Activated CD4-positive, alpha-beta T cell treated with anti-CD3 and anti-CD28 coated beads, Interleukin-2, amount 50 U/mL, for 48 hours (primary cell): ENCODE measurements at places on chromosomes 13 and 19.

- no peak for DNase-seq
Measured at GRCh38 chr13:110179116-110179856, 127.7 kb downstream of the COL4A1 start.

- DNase-seq, result no peak
Measured at GRCh38 chr13:49400755-49401659, 42.9 kb downstream of the CAB39L start.

GRCh38 chr13:71871176-71871754, 4.3 kb upstream of the DACH1 start:
- no peak for DNase-seq

GRCh38 chr13:93116809-93117208, 109.8 kb upstream of the GPC6 start:
- no peak for DNase-seq

DNA sequence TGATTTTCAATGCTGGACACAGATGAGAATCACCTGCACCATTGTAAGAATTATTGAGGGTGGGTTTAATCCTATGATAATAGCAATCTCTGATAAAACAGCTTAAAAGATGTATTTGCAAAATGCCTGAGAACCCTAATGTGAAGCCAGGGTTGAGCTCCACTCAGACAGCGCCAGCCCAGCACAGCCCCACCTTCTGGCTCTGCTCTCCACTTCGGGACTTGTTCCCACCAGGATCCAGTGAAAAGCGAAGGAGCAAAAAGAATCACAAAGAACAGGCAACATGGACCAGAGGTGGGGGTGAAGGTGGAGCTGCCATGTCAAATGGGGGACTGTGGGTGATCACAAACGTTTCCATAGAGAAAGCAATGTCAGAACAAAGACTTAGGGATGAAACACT, 18.6 kb upstream of the ZNF816 start:
- DNase-seq, result no peak

GRCh38 chr19:9178901-9179300, at the start of gene OR7D2:
TSS of gene OR7D2 (plus strand) at chr19:9178979. CDS start at chr19:9185782, 6,803 bp downstream.
- no peak for DNase-seq

- no peak for DNase-seq
Measured at GRCh38 chr19:23956051-23956450, 41.4 kb downstream of the ZNF726 start.

DNA sequence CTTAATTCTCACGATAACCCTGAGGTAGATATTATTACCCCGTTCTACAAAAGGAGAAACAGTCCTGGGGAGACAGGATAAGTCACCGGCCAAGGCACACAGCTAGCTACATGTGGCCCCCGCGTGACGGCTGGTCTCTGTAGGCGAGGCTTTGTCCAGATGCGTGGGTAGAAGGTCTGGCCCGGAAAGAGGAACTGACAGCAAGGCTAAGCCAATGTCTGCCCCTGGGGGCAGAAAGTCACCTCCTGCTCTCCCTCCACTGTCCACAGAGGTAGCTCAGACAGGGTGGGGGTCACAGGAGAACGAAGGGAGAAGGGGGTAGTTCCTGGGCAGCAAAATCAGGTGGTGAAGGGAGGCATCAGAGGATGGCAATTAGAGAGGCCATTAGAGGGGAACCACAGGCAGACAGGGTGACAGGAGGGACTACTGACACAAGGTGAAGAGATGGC, 1.8 kb downstream of the APOC4 start:
- DNase-seq, result no peak

DNA sequence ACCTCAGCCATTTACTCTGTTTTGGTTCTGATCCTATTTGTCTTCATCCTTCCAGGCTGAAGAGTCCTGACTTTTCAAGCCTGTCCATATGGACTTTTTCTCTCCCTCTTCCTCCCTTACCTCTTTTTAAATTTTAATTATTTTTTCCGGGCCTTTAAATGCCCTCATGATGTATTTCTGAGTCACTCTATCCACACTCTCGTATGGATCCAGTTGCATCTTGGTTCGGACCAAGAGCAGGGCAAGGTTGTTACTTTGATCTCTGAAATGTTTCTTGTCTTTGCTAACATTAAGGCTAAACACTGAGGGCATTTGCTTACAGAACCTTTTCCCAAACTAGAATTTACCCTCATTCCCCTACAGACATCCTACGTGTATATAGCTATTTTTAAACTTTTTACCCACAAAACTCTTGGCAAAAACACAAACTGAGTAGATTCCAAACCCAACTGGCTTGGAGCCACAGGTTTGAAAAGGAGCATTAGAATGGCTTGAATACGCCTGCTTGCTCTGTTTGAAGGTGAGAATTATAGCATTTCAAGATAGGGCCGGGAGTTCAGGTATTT, 47.4 kb upstream of the SERPINE3 start:
- no peak for DNase-seq

DNA sequence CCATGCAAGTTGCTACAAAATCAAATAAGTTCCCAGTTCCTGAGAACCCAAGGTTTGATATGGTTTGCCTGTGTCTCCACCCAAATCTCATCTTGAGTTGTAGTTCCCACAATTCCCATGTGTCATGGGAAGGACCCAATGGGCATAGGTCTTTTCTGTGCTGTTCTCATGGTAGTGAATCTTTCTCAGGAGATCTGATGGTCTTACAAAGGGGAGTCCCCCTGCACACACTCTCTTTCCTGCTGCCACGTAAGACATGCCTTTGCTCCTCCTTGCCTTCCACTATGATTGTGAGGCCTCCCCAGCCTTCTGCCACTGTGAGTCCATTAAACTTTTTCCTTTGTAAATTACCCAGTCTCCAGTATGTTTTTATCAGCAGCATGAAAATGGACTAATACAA, 28.5 kb upstream of the TSHZ3 start:
- DNase-seq, result no peak

DNA sequence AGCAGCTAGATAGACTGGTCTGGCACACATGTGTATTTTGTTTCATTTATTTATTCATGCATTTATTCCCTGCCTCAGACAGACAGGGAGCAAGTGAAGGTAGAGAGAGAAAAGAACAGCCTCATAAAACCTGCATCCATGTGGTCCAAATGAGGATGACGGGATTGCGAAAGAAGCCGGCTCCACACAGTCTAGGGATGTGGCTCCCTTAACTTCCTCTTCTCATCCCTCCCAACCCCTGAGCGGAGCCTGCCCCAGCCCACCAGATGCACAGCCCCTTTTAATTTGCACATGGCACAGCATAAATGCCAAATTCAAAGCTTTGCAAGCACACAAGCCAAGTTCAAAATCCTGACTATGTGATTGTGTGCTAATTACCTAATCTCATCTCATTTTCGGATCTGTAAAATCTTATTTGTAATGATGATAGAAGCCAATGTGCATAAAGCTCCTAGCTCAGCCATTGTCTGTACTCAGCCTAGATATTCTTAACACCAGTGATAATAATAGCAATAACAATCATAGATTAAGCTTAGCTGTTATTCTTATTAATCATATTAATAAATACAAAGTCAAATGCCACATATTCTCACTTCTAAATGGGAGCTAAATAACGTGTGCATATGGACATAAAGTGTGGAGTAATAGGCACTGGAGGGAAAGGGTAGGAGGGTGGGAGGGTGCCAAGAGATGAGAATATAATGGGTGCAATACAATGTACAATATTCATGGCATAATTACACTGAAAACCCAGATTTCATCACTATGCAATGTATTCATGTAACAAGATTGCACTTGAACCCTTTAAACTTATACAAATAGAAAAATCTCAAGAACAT, 156.3 kb downstream of the DCT start:
- DNase-seq, result no peak

- DNase-seq, result no peak
Measured at GRCh38 chr19:10238172-10238783, 7.1 kb upstream of the S1PR2 start.

GRCh38 chr13:25683056-25683455, 311.3 kb downstream of the ATP8A2 start:
- DNase-seq, result no peak

DNA sequence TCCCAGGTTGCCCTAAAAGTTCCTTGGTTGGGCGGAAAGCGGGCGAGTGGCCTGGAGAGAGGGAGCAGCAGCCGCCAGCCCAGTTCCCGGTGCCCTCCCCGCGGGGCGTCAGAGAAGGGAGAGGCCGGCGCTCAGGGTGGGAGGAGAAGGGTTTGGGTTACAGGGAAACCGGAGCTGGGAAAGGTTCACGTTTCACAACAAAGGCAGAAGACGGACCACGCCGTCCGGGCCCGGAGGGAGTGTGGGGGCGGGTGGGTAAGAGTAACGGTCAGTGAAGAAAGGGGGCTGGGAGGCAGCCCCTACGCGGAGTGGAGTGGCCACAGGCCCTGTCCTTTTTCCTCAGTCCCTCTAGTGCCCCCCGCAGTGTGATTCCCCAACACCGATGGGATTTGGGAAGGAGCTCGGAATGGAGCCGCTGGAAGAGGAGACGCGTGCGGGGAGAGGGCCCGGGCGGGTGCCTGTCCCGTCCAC, 1.6 kb downstream of the SIX5 start:
- DNase-seq, result no peak

GRCh38 chr19:32865326-32865725, 4.2 kb downstream of the SLC7A9 start:
- DNase-seq, result no peak

GRCh38 chr19:13028027-13028426, 32.8 kb downstream of the NFIX start:
- DNase-seq, result no peak

DNA sequence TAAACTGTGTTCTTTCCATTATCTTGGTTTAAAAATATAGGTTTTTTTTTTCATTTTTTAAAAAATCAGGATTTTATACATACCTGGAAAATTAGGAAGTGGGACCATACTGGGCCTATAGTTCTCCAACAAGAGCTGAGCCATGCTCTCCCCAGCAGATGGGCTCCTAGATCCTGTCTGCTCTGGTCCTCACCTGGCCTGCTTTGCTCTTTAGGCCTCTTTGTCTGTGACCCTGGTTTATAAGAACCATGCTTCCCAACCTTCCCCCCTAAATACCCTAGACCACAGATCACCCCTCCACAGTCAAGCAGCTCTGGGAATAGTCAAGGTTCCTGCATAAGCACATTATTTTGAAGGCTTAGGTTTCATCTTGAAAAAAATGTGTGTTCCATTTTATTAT, 185.0 kb upstream of the TSHZ3 start:
- DNase-seq, result no peak

- DNase-seq, result no peak
Measured at GRCh38 chr13:20206065-20206697, 13.4 kb upstream of the GJB2 start.

GRCh38 chr19:12821761-12822160, 12.6 kb downstream of the RTBDN start:
- DNase-seq, result no peak

GRCh38 chr19:1766800-1767352, 13.6 kb downstream of the ONECUT3 start:
- DNase-seq, result no peak

GRCh38 chr13:23697772-23698313, 127.6 kb downstream of the TNFRSF19 start:
- DNase-seq, result no peak

DNA sequence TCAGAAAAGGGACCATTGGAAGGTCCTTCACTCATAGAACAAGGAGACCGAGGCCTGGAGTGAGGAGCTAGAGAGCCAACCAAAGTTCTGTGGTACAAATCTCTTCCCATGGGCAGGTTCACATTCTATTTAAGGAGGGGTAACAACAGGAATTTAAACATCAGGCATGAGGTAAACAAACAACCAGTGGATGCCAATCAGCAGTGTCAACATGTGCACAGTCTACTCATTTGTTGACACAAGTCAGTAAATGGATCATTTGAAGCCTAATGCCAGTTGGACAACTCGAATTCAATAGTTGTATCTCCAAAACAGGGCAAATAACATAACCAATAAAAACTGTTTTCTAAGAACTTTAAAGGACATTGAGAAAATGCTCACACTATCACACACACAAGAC, 6.3 kb upstream of the DOCK9 start:
- no peak for DNase-seq

- DNase-seq, result no peak
Measured at GRCh38 chr13:96900986-96901385, 93.3 kb downstream of the OXGR1 start.

DNA sequence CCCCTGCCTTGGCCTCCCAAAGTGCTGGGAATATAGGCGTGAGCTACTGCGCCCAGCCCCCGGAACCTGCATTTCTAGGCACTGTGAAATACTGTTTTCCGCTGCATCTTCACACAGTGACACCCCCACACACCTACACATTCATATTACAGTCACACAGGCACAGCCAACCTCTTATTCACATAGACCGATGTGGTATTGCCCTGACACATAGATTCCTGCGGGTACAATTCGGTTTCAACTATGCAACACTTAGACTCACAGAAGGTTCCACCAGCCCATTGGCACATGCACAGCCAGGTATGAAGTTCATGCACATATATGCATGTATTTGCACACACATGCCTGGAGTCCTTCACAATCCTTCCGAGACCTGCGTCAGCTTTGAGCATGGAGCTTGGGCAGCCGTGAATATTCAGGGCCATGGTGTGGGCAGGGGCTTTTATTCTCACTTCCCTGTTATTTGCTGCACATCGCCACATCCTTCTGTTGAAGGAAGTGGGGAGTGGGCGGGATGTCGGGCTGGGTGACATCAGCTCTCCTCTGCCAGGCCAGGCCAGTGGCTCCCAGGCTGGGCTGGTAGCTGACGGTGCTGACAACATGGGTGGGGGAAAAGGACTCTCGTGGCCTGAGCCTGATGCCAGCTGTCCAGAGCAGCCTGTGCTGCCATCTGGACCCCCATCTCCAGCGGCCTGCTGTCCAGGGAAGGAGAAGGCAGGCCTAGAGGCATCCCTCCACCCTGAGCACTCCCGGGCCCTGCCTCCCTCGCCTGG, 5.4 kb upstream of the CDC37 start:
- DNase-seq, result peak; percentile 68

DNA sequence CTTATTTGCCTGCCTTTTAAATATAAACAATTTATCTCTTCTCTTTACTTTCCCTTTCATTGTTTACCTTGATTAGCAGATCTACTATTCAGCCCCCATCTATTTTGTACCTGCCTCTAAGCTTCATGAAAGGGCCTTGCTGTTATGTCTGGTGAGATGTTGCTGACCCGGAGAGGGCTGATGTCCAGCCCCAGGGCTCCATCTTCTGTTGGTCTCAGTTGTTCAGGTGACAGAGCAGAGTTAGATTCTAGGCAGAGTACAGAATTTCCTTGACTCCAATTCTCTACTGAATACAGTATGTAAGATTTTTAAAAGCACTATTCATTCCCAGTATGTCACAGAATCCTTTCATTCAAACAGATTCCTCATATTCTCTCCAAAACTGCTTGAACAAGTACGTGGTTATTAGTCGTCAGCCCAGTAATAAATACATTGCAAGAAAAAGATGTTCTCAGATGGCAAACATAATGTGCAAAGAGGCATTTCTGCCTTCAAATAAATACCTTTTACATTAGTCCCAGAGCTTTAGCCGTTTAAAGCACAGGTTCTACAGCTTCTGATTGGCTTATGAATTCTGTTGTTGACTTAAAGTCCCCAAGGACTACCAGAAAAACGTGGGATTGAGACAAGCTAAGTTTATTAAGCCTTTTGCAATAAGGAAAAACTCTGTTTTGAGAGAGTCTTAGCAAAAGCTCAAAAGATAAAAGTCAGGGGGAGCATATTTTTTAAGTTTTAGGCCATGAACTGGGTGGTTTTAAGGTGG, 159.1 kb downstream of the GPC5 start:
- DNase-seq, result no peak

- DNase-seq, result peak; percentile 56
Measured at GRCh38 chr13:46149272-46150133, 32.5 kb downstream of the LCP1 start.

GRCh38 chr19:32675720-32676185, at the start of gene RGS9BP:
TSS of gene RGS9BP (plus strand) at chr19:32675848. CDS start at chr19:32676264, 416 bp downstream.
- peak; percentile 69 for DNase-seq

- DNase-seq, result no peak
Measured at GRCh38 chr19:7113233-7113632, 43.7 kb downstream of the ZNF557 start.

GRCh38 chr13:99653526-99653925, 152.3 kb downstream of the TM9SF2 start:
- DNase-seq, result no peak
